Pulmonary artery endothelial cell (primary cell): ENCODE measurements at places on chromosomes 16 and 17.
A peak's percentile ranks its signal among the peaks of the same experiment; 100 is the strongest.

DNA sequence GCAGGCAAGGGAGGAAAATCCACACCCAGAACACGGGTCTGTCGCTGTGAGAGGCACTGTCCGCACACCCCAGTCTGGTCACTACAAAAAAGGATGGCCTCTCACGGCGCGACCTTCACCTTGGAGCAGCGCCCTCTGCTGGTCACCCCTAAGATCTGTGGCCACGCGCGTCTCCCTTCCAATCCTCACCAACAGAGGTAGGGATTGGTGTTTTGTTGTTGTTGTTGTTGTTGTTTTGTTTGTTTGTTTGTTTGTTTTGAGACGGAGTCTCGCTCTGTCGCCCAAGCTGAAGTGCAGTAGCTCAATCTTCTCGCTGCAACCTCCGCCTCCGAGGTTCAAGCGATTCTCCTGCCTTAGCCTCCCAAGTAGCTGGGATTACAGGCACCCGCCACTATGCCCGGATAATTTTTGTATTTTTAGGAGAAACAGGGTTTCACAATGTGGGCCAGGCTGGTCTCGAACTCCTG, 15.0 kb upstream of the C17orf58 start:
- DNase-seq = no peak

DNA sequence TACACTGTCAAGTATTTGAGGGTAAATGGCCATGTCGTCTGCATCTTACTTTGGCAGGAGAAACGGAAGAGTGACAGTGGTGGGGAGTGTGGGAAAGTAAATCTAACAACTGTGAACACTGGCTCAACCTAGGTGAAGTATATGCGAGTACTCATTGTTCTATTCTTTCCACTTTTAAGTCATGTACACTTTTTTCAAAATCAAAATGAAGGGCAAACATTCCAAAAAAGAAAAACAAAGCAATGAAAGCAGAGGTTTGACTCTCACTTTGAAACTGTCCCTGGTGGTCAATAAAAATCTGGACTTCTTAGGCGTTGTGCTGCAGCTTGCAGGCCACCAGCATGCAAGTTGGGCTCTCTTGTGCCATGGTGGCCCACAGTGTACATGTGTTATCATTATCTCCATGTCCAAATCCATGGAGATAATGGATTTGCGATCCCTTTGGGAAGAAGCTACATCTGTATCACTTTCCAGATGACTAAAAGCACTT, 32.7 kb downstream of the STAT5B start:
- DNase-seq = no peak

GRCh38 chr17:48549914-48550501, 5.1 kb upstream of the HOXB2 start:
- no peak for DNase-seq

- DNase-seq = no peak
These were observed at the start of gene RASL10B for GRCh38 chr17:35731239-35731916. RASL10B (plus strand) TSS chr17:35731639; CDS start chr17:35735185, 3,546 bp downstream.

GRCh38 chr17:79577485-79578187, 33.2 kb downstream of the RBFOX3 start:
- no peak for DNase-seq

DNA sequence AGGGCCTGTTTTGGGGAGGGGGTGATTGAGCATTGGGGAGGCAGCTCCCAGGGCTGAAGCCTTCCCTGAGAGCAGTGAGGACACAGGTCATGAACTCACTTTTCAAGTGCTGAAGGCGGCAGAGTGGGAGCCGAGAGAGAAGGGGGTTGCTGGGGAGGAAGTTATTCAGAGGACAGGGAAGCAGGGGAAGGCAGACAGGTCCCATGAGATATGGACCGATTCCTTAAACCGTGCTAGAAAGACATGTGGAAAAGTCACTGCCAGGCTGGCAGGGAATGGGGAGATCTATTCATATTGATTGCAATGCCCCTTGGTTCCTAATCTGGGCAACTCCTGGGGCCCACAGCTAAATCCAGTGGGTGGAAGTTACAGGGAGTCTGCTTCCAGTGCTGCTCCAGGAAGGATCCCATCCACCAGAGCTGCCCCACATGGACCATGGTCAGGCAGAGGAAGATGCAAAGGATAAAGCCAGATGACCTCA, 1.1 kb downstream of the CCL4 start:
- no peak for DNase-seq

DNA sequence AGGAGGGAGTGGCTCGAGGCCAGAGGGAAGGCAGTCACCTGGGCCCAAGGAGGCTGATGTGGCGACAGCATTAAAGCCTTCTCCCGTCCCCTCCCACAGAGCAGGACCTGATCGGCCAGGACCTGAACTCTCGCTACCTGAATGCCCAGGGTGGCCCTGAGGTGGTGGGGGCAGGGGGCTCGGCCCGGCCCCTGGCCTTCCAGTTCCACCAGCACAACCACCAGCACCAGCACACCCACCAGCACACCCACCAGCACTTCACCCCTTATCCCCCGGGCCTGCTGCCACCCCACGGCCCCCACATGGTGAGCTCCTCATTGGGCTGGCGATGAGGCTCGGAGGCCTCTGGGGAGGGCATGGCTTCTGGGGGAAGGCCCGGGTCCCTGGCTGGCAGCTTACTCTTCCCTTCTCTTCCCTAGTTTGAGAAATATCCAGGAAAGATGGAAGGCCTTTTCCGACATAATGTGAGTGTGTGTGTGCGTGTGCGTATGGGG, 6.4 kb downstream of the FBRS start:
- no peak for DNase-seq

GRCh38 chr16:8663192-8664089, 11.0 kb upstream of the ABAT start:
- DNase-seq = no peak

GRCh38 chr16:57379579-57379978, 7.3 kb downstream of the CX3CL1 start:
- DNase-seq = no peak

DNA sequence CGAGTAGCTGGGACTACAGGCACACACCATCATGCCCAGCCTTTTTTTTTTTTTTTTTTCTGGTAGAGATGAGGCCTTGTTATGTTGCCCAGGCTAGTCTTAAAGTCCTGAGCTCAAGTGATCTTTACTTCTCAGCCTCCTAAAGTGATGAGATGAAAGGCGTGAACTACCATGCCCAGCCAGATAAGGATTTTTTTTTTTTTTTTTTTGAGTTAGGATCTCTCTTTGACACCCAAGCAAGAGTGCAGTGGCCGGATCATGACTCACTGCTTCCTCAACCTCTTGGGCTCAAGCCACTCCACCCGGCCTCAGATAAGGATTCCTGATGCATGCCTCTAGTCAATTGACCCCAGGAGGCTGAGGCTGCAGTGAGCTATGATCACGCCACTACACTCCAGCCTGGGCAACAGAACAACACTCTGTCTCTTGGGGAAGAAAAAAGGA, 11.2 kb upstream of the PLEKHG4 start:
- DNase-seq = peak; percentile 87

DNA sequence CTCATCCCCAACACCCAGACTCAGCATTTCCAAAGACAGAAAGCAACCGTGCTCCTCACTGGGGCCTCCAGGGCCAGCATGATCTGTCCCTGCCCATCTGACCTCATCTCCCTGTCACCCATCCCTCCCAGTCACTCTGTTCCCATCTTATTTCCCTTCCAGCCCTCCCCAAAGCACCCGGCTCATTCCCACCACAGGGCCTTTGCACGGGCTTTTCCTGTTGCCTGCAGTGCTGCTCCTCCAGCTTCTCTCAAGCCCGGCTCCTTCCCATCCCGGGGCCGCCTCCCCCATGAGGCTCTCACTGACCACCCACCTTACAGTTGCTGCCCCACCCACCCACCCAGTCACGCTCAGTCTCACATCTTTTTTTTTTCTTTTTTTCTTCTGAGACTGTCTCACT, 54.8 kb downstream of the RMI2 start:
- no peak for DNase-seq

DNA sequence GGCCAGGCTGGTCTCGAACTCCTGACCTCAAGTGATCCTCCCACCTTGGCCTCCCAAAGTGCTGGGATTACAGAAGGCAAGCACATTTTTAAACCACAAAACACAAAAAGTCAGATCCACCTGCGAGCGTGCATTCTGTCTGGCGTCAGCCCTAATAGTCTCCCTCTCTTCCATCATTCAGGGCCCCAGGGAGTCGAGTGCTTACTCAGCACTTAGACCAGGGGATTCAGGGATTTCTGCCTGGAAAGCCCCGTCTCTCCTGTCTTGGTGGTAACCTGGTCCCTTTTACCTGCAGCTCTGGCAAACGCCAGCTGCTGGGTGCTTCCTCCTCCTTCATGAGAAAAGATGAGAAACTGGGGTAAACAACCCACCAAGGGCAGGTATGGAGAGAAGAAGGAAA, 443.1 kb downstream of the SOX9 start:
- DNase-seq = no peak

DNA sequence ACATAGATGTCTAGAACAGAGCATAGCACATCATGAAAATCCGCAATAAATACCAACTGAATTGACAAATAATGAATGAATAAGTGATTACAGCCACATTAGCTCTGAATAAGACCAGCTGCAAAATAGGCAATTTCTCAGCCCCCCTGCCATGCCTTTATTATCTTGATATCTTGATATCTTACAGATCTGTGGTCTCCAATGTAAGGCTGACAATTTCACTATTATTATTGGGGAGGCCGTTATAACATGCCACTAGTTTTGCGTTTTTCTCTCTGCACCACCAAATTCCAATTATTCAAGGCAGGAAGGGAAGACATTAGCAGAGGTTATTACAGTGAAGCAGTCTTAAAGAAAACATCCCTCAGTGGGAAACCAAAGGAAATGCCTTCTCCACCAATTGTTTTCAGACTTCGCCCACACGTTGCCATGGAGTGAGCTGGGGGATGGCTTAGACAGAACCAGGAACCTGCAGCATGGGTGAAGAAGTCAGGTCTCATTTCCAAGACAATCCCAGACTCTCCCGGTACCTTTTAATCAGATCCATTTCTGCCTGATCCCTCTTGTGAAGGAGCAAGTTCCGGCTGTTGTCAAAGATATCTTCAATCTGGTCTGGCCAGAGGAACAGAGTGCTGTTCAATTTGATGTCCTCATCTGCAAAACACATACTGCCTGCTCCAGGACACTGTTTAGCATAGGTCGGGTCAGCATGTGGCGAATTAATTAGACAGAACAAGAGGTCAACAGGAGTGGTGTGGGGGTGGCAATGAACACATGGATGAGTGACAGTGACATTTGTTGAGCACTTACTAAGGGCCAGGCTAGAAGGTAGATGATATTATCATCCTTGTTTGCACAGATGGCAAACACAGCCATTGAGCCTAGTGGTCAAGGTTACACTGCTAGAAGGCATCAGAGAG, 46.4 kb downstream of the DNAH3 start:
- peak; percentile 44 for DNase-seq

- no peak for DNase-seq
These were observed 9.3 kb downstream of the PDF start for GRCh38 chr16:69321080-69321479.

- DNase-seq = no peak
These were observed 332.1 kb downstream of the C16orf95 start for GRCh38 chr16:86984991-86985647.

DNA sequence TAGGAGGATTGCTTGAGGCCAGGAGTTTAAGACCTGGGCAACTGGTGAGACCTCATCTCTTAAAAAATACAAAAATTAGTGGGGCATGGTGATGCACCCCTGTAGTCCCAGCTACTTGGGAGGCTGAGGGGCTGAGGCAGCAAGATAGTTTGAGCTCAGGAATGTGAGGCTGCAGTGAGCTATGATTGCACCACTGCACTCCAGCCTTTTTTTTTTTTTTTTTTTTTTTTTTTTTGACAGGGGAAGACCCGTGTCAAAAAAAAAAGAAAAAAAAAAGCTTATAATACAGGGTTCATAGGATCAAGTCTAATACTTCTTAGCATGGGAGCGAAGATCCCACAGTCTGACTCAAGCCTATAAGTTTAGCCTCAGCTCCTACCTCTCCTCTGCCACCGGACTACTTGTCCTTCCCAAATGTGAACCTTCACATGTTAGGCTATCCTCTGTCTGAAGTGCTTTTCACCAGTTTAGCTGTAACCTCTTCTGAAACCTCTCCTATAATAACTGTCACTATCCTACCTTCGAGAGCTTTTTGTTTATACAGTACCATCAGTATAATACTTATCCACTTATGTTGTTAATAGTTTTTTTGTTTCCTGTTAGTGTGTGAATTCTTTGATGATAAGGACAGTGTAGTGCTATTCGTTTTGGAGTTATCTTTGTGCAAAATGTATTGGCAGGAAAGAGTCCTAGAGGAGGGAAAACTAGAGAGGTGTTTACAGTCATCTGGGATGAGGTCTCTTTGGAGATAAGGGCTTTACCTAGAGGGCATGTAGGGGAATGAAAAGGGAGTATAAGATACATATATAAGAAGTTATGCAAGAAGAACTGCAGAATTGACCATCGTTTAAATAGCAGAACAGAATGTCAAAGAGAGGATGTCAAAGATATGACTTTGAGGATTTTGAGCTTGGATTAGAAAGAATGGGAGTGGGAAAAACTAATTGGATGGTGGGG, 15.5 kb downstream of the CPD start:
- DNase-seq = no peak

- DNase-seq = no peak
These were observed 24.8 kb downstream of the PITPNC1 start for GRCh38 chr17:67401598-67402504.

DNA sequence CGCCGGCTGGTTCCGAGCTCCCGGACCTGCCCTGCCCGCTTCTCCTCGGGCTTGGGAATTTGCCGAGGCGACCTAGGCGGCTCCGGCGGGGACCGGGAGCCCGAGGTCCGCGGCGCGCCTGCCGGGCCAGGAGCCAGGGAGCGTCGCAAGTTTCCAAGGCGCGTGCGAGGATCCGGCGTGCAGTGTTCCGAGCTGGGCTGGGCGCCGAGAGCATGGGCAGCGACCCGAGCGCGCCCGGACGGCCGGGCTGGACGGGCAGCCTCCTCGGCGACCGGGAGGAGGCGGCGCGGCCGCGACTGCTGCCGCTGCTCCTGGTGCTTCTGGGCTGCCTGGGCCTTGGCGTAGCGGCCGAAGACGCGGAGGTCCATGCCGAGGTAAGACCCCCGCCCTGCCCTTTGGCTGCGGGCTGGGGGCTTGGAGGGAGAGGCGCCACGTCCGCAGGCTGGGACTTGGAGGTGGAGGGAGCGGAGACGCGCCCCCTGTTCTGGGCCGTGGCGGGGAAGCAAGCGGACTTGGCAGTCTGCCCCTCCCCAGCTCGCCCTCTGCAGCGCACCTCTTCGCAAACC, 668 bp downstream of the MMP15 start:
- no peak for DNase-seq

- no peak for DNase-seq
These were observed 9.9 kb downstream of the CRHR1 start for GRCh38 chr17:45793999-45794540.

DNA sequence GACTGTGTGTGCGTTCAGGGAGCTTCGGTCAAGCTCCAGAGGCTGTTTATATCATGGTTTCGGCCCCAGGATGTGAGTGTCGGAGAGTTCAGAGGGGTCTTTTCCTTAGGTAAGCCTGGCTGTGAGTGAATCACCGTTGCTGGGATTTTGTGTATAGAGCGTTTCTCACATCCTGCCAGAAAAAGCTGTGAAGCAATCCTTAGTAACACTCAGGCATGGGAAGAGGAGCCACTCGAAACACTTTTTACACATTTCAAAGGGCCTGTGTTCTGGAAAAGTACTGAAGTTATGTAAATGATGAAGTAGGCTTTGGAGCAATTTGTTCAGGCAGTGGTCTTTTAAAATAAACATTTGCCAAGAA, 662 bp downstream of the PGS1 start:
- DNase-seq = peak; percentile 86

GRCh38 chr17:63476854-63477479, at the start of gene ACE:
ACE (plus strand) TSS chr17:63477061; CDS start chr17:63477095, 34 bp downstream.
- no peak for DNase-seq
